Activated gamma-delta T cell (primary cell): ENCODE measurements at places on chromosomes 16 and 17.
A peak's percentile ranks its signal among the peaks of the same experiment; 100 is the strongest.

DNA sequence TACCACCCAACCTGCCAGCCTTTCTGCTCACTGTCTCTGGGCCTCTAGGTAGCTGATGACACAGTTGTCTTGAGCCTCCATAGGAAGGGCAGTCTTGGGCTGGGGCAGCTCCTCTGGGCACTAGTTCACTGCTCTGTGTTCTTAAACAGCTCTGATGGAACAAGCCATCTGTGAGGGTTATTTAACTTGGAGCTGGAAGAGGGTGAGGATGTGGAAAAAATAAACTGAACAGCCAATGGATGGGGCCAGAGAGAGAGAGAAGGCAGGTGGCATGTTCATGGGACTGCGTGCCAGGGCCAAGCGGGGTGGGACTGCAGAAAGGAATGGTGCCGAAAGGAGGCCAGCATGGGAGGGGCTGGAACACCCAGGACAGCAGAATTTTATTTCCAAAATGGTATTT, 52.6 kb downstream of the HIC1 start:
- no peak for DNase-seq

- DNase-seq, result no peak
Observed at GRCh38 chr16:73020409-73020884, 27.5 kb downstream of the ZFHX3 start.

GRCh38 chr16:79618041-79618691, 17.6 kb upstream of the MAF start:
- no peak for DNase-seq

GRCh38 chr17:61968757-61969156, 41.0 kb upstream of the INTS2 start:
- no peak for DNase-seq

GRCh38 chr17:75442168-75443103, 14.0 kb upstream of the TMEM94 start:
- DNase-seq, result no peak

DNA sequence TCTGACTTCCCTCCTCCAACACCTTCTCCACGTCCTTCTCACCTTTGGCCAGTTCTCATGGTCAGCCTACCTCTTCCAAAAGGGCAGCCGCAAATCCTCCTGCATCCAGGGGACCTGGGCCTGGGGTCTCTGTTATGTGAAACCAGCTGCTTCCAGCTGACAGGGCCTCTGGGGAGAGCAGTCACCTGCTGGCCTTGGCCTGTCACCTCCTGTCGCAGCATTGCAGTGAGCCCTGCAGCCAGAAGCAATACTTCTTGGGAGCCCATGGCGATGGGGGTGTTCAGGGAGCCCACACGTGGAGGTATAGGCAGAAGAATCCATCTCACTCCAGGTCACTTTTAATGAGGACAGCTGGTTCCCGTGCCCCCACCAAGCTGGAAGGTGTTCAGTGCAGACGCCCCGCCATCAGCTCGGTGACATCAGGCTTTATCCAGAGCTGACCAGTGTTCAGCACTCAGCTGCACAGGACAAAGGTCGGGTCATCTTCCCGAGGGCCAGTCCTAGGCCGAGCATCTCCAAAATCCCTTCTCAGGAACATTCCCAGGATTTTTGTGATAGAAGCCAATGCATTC, 1.7 kb upstream of the SLC47A2 start:
- no peak for DNase-seq

GRCh38 chr17:66578781-66579489, 256.0 kb upstream of the CACNG5 start:
- no peak for DNase-seq

- DNase-seq, result no peak
Observed at GRCh38 chr16:49527611-49528010, 154.0 kb downstream of the C16orf78 start.

DNA sequence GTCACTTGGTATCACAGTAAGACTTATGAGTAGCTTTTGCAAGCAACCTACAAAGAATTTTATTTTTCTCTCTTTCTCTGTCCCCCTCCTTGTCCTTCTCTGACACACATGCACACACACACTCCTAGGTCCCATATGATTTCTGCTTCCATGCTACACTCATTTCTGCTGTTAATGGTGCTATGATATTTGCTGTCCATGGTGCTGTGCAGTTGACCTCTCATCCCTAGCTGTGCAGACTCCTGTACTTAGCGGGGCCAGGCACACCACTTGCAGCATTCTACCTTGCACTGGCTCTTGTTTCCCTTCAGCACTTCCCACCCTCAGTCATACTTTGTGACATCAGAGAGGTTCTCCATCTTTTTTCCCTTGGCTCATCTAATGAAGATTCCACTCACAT, 158.9 kb upstream of the CNTNAP4 start:
- no peak for DNase-seq

GRCh38 chr17:5587438-5588032, 3.2 kb upstream of the NLRP1 start:
- no peak for DNase-seq

GRCh38 chr17:38605841-38606645, at the start of gene SRCIN1:
Gene SRCIN1, minus strand, starts transcription at chr17:38605952. Its CDS starts 247 bp downstream, at chr17:38605705.
- peak; percentile 35 for DNase-seq

GRCh38 chr16:83070416-83071209, 443.8 kb downstream of the CDH13 start:
- no peak for DNase-seq

GRCh38 chr16:55386534-55387296, 62.7 kb downstream of the IRX6 start:
- no peak for DNase-seq

DNA sequence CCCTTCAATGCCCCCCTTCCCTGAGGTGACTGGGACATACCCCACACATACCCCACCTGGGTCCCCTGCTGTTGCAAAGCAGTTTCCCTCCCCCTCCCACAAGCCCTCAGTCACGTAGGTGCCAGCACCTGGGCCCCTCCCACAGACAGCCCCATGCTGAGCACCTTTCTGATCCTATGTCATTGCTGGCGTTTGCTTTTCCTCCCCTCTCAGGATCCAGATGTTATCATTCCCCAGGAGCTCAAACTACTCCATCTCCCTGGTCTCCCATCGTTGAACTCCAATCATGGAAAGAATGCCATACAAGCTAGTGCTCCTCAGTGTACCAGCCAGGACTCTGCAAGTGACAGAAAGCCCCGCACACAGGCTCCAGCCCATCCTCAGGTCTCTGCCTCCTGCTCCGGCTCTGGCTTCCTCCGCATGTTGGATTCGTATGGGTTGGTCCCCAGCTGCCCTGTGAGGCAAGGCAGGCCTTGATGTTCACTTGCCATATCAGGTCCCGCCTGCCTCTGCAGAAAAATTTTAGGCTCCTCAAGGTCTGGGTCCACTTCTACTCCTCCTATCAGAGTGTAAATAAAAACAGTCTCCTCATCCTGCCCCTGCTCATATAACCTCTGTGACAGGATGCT, 31.4 kb upstream of the MED9 start:
- DNase-seq, result no peak

DNA sequence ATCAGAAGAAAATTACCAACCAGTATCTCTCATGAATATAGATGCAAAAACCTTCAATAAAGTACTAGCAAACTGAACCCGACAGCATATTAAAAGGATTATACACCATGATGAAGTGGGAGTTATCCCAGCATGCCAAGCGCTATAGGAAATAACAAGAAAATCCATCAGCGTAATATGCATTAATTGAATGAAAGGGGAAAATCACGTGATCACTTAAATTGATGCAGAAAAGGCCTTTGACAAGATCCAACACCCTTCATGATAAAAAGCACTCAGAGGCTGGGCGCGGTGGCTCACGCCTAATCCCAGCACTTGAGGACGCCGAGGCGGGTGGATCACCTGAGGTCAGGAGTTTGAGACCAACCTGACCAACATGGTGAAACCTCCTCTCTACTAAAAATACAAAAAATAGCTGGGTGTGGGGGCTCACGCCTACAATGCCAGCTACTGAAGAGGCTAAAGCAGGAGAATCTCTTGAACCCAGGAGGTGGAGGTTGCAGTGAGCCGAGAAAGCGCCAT, 4.8 kb downstream of the CTRB2 start:
- DNase-seq, result no peak

GRCh38 chr17:44552361-44552760, 4.9 kb upstream of the FZD2 start:
- DNase-seq, result no peak

- DNase-seq, result no peak
Observed at GRCh38 chr16:69724981-69725479, 1.3 kb downstream of the NQO1 start.

GRCh38 chr17:64328859-64329531, 61.7 kb downstream of the PECAM1 start:
- no peak for DNase-seq
